ENCODE measurements at places on chromosomes 5 and 9.

DNA sequence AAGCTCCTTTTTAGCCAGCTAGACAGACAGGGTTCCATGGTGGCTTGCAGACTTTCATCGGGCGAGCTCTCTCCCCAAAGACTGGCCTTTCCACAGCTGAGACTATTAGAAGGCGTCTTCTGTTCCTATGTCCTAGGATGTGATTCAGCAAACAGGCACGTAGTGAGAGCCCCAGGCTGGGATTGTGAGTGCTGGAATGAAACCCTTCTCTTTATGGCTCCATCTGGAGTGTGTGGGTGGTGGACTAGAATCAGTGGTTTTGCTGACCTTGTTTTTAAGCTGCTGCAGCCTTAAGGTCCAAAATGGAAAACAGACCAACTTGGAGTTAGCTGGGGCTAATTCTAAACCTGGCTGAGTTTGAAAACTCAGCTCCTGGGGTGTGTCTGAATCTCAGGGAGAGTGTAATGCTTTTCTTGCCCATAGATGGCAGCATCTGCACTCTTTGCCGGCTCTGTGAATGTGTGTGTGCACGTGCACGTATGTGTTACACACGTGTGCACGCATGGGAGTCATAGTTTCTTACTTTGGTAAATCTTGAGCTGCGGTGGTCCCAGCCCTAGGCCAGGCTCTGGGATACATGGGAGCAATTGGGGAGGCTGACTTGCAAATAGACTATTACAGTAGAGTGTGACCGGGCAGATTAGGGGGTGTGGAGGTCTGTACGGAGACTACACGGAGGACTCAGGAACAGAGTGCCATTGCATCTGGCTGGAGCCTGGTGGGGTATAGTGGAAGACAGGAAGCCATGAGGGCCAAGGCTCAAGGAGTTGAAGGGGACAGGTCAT, 10.7 kb downstream of the GSN start:
- DNase-seq = peak; percentile 67

DNA sequence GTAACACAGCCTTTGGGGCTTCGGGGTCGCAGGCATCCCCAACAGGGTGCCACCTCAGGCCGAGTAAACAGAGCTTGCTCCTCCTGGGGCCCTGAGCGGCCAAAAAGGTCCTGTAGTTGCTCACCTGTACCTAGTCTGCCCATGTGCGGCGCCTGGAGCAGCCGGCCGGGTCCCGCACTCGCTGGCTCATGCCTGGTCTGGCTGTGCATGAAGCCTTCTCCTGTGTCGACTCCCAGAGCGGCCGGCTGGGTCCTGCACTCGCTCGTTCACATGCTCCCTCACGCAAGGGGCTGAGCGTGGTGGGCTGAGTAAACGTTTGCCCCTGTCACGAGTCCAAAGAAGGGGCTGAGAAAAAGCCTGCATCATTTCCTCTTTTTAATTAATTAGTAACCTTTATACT, 162.4 kb upstream of the TUT7 start:
- DNase-seq = no peak

GRCh38 chr5:38807570-38808483, 38.0 kb upstream of the OSMR start:
- DNase-seq = no peak

- no peak for DNase-seq
Observed at GRCh38 chr5:110269478-110270142, 456.9 kb downstream of the TMEM232 start.

GRCh38 chr5:101425339-101425859, 522.3 kb upstream of the ST8SIA4 start:
- peak; percentile 13 for DNase-seq

DNA sequence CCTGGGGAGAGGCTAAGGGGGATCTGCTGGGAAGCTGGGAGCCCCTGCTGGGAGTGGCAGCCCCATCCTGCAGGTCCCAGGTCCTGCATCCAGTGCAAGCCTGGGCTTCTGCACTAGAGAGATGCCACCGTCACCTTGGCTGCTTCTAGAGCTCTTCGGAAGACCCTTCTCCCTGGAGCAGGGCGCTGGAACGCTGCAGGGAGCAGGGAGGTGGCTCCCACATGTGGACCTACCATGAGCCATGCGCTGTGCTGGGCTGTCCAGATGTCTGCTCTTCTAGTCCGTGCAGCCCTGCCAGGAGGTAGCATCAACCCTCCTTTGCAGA, 90.9 kb upstream of the PHYKPL start:
- DNase-seq = no peak

GRCh38 chr5:19175776-19176570, 812.0 kb downstream of the CDH18 start:
- no peak for DNase-seq

GRCh38 chr5:87411973-87412629, 629 bp downstream of the CCNH start:
- no peak for DNase-seq

DNA sequence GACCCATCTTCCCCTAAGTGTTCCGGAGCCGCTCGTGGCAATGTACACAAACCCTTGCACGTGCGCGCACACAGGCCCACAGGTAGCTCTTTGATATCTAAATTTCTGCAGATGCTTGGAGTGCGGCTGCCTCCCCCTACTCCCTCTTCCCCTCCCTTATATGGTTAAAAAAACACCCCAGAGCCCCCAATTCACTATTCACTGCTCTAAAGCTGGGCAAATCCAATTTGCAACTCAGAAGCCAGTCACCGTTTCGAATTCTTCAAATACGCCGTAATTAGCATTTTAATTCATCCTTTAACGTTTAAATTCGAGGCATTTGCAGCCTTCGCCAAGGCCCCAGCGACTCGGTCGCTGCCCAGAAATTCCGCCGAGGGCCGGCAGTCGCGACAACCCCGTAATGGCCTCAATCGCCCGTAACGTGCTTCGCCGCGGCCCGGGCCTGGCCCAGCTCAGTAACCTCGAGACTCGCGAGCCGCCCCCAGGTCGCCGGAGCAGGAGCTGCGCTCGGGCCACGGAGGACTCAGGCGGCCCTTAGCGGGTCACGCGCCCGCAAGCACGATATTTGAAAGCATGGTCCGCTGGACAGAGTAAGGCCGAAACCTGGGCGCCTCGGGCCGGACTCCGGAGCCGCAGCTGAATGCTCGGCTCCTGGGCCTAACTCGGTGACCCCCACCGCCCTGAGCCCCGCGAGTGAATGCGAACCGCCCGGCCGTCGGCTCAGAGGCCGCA, 1.3 kb downstream of the IRX2 start:
- DNase-seq = peak; percentile 27

DNA sequence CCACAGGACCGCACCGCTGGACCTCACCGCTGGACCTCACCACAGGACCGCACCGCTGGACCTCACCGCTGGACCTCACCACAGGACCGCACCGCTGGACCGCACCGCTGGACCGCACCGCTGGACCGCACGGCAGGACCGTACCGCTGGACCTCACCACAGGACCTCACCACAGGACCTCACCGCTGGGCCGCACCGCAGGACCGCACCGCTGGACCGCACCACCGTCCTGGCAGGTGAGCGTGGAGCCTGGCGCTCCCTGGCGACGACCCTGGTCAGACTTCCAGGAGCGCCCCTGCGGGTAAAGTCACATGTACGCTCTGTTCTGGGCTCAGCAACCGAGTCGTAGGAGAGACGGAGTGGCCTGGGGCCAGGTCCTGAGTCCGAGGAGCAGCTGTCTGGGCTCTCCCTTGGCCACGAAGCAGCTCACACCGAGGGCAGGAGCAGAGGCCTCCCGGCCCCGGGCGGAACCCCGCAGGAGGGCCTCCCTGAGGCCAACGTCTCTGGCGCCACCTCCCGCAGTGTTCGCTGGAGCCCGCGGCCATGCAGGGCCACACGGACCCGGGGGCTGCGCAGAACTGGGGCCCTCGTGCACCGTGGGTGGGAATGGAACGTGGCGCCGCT, 30.5 kb downstream of the MRPL36 start:
- no peak for DNase-seq

DNA sequence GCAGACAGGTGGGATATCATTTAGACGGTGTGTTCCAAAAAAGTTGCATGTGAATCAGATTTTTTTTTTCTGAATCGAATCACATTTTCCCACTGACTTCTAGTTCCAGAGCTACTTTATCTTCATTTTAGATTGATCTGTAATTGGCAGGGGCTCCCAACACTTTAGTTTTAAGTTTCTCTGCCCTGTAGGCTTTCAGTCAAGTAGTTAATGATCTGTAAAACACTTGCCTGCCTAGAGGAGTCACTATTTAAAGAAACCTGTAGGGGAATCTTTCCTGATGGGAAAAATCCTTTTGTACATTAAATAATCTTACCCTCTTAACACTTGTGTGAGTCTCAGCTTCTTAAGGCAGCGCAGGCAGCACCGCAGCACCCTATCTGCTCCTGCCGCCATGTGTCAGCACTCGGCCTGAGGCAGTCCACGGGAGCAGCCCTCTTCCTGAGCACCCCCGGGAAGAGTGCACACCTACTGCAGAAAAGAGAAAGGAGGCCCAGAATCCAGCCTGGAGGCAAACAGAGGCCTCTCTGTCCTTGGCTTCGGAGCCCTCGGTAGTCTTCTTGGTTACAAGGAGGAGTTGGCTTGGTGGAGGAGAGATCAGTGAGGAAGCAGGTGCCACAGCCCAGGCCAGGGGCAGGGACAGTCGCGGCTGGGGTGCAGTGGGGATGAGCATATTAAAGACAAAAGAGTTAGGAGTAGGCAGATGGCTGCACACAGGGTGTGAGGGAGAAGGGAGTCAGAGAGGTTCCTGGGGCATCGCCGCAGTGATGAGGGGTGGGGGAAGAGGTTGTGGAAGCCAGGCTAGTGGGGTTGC, 209.3 kb downstream of the GAPVD1 start:
- no peak for DNase-seq

- DNase-seq = no peak
Observed at GRCh38 chr5:122163121-122164069, 34.0 kb downstream of the ZNF474 start.

- DNase-seq = no peak
Observed at GRCh38 chr5:147879784-147880183, 1.3 kb downstream of the SCGB3A2 start.

DNA sequence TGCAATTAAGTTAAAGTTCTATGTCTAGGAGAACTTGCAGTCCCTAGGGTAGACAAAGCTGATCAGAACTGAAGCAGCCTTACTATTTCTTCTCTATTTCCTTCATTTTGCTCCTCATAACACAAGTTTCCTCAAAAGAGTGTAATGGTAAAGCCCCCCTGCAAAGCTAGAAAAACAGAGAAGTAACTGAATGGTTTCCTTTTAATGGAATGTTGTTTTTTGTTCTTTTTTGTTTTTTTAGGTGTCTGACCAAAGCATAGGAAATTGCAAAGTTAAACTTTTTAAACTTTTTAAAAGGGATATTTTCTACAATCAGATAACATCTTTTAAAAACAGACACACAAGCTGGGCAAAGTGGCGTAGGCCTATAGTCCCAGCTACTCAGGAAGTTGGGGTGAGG, 145.7 kb downstream of the TLE1 start:
- DNase-seq = no peak
